ENCODE measurements at places on chromosomes 5 and 9.

GRCh38 chr9:95788521-95788991 is 86.9 kb upstream of the ERCC6L2 start:
- no peak for DNase-seq

- DNase-seq = no peak
Observed at GRCh38 chr9:107158321-107158720, 124.8 kb upstream of the RAD23B start.

GRCh38 chr9:70152350-70152749 is 106.4 kb upstream of the SMC5 start:
- no peak for DNase-seq

- no peak for DNase-seq
Observed at GRCh38 chr9:117718085-117718484, 13.9 kb downstream of the TLR4 start.

GRCh38 chr5:87944553-87945285 is 323.9 kb downstream of the TMEM161B start:
- DNase-seq = no peak

DNA sequence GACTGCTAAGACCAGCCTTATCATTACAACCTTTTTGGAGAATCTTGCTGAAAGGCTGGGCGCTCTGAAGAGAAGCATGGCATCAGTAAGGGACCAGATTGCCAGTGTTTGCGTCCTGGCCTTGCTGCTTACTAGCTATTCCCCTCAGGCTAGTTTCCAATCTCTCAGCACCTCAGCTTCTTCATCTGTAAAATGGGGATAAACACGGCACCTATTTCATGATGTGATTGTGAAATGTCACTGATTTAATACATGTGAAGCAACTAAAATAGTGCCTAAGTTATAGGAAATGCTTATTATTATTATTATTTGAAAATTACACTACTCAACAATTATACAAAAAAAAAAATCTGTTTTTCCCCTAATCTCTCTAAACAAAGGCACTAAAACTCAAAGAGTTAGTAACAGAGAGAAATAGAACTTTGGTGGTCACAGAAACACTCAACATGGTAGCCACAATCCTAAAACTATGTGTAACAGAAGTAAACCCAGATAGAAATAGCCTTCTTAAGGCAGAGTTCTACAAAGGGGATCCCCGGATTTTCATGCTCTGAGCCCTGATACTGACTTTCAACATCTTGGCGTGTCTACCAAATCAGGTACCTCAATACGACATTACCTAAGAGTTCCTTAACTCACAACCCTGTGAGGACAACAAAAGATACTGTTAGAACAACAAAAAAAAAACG is 62.0 kb downstream of the ENC1 start:
- no peak for DNase-seq

DNA sequence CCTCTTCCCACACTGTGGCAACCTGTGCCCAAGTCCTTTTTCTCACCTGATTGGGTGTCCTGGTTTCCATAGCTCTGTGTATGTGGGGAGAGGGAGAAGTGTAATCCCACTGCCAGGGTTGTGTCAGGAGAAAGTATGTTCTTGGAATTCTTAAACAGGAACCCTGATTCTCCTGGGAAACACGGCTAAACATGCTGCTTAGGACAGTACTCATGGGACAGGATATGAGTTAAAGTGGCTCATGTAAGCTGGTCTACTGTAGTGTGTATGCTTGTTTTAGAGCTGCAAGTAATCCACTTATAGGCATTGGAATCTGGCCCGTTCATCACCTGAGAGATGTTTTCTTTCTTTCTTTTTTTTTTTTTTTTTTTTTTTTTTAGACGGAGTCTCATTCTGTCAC is 23.9 kb downstream of the ARHGEF28 start:
- DNase-seq = no peak

- DNase-seq = no peak
Observed at GRCh38 chr5:73387601-73388305, 60.8 kb downstream of the FOXD1 start.

GRCh38 chr9:133121915-133122550 is 993 bp upstream of the RALGDS start:
- DNase-seq = no peak

GRCh38 chr9:92669527-92669889 is 423 bp downstream of the IPPK start:
- peak; percentile 21 for DNase-seq

DNA sequence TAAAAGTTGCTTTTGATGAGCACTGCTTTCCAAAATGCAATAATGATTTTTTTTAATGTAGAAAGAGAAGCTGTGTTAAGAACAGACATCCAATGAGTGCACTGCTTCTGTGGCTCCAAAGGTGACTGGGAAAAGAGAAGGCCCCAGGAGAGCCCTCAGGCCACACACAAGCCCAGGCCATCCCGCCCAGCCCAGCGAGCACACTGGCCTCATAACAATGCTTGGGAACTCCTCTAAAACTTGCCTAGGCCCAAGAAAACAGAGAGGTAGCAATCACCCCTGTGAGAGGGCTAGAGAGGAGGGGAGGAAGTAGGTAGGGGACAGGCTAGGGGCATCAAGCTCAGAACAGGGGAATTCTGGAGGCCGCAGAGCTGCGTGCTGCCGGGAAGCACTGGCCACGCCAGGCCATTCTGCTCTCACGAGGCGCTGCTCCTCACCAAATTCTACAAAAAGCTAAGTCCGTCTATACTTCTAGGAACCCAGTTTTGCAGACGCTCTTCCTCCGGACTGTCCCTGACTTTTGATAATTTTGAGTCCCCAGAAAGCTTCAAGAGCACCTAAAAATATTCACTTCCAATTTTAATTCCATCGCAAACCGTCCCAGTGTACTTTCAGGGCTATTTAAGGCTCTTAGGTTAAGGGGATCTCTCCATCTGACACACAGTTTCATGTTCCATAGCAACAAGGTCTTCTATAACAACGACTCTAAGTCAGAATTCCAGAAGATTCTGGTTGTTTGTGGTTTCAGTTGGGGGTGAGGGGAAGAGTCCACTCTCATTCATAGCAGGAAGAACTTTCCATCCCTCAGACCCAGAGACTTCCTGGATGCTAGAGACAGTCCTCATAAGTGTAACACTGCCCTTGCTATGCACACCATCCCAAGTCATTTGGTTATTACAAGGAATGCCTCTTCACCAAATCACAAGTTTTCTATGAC is 51.0 kb downstream of the HABP4 start:
- DNase-seq = no peak

DNA sequence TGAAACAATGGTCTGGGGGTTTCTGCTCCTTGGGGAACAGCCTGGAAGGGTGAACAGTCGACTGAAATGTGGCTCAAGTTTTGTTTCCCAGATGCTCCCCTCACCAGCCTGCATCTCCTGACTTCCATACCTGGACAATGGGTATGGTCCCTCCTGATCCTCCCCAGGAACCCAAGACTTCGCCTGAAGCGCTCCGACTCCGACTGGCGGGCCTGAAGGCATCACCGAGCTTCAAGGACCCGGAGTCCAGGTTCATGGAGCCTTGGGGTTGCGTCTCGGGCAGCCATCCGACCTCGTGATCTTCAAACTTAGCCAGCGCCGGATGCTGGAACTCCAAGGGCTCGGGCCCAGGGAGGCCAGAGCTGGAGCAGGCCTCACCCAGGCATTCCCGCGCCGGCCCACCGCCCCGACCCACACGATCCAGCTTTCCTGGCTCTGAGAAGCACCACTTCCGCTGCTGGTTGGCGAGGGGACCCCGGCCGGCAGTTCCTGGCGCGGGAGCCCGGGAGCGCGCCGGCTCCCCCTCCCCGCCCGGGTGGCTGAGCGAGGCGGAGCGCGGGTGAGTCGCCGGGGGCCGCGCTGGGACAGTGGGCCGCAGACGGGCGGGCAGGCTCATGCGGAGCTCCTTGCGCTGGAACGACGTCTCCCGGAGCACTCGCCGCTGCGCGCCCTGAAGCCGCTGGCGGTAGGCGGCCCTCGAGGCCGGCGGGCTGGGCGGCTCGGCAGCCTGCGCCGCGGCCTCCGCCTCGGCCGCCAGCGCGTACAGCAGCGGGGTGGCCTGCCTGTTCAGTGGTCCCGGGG is 5.2 kb downstream of the SHROOM1 start:
- no peak for DNase-seq

DNA sequence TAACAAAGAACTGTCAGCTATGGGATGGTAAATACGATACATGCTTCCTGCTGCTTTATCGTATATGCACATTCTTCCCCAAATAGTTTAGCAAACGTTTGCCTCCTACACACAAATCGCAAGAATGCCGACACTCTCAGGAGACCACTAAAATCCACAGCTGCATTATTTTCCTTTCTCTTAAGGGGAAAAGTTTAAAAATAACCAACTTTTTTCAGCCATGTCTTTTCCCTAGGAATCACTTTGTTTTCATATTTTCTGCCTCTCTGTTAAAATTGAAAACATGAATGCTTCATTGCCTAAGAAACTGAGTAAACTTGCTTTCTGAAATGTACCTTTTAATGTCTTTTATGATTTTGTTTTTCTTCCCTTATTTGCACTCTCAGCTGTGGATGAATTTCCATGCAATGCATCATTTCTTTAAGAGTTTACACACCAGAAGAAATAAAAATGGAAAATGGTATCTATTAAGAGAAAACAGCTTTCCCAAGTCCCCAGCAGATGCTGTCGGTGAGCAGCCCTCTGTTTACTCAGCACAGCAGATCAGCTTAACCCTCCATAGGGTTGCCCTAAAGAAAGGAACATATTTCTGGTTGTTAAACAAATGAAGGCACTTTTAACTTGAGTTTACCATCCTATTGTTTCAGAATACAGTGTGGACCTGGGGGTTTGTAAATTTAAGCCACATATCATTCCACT is 66.2 kb downstream of the IZUMO3 start:
- DNase-seq = no peak

DNA sequence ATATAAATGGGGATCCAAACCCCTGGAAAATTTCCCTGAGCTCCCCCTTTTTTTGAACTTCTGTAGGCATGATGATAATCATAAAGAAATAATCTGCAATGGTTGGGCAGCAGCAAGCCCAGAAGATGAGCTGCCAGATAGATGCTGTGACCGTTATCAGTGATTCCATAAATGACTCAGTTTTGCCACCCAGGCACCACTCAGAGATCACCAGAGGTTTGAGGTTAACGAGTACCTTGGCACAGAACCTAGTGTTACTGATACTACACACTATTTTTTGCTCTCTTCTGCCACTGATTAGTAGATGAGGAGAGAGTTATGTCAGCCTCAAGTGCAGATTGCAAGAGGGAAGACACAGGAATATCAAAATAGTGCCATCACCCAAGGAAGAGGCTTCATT is 199.3 kb upstream of the PTGER4 start:
- peak; percentile 36 for DNase-seq

- DNase-seq = peak; percentile 8
Observed at GRCh38 chr5:32283539-32284377, 29.0 kb downstream of the MTMR12 start.

DNA sequence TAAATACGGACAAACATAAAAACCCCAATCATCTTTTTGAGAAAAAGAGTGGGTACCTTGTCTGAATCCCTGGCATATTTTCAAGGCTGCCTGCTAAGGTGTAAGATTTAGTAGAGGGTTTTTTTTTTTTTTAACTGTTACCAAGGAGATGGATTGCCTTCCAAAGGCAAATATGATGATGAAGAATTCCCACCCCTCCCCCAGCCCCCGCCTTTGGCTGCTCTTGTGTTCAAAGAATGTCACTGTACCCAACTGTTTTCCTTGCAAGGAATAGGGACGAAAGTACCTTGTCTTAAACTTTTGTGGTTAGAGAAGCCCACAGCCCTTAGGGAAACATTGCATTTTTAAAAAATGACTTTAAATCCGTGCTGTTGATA is 31.3 kb downstream of the ARHGAP26 start:
- DNase-seq = no peak

DNA sequence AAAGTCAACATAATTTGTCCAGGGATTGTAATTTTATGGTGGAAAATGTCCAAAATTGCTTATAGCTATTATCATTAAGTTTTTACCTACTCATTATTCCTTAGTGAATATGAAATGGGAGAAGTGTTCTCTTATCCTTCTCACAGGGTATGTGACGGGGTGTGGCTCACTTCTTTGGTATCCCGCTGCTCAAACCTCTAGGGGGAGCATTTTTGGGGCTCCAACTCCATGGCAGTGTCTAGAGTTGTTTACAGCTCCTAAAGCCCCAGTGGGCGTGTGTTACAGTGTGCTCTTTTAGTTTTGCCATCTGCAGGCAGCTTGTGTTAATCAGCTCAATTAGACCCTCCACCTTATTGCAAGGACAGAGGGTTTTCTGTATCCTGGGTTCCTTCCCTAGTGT is 89.4 kb downstream of the CDKN2A start:
- DNase-seq = no peak

DNA sequence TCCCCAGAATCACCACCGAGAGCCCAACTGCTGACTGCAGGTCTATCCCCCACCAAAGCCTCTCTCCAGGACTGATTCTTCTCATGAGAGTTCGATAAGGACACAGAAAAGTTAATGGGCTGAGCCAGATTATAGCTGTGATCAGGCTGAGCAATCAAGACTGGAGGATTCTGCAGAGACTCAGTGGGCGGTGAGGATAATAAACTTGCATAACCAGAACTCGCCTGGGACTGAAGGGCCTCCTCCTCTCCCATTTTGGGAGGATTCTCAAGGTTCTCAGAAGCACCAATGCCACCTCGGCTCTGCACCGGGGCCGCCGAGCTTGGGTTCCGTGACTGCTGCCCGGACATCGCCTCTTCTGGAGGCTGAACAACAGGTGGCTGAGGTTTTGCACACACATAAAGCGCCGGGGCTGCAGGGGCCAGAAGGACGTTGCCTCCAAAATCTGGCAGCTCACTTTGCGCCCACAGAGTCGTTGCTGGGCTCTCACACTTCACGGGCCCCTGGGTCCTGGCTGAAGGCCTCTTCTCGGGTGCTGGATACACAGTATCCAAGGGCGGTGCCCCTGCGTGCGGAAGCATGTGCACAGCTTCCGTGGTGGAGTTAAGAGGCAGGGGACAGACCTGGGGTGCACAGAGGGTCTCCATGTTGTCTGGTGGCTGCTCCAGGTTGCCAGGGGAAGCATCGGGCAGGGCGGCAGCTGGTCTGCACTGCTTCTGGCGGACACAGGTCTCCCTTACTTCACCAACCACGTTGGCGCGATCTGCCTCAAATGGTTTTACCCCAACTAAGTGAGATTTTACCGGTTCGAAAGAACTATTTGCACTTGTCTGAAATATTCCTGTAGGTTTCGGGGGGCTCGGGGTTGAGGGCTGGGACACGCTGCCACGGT is 7.6 kb downstream of the SEC16A start:
- DNase-seq = no peak
